ENCODE measurements at places on chromosomes 16 and 17.

DNA sequence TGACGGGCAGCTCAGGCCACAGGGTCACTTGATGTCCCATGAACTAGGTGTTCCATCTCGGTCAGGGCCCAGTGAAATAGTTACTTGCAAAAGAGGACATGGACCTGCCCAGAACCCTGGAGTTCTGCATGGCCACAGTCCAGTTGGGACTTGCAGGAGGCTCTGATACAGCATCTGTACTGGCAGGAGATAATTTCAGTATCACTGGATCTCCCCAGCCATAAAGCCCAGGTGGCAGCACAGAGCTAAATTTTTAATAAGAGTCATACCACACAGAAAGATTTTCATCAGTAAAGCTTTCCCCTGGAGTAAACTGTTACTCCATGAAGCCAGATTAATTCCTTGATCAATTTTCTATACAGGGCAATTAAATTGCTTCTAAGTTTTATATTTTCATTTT, 18.0 kb upstream of the SLC16A5 start:
- no peak for DNase-seq

DNA sequence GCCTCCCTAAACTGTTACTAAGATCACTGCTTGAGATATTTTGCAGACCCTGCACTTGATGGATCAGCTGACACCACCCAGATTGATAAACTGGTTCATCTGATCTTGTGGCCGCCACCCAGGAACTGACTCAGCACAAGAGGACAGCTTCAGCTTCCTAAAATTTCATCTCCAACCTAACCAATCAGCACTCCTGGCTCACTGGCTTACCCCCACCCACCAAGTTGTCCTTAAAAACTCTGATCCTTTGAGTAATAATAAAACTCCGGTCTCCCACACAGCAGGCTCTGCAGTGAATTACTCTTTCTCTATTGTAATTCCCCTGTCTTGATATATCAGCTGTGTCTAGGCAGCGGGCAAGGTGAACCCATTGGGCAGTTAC, 174.8 kb downstream of the UTP18 start:
- no peak for DNase-seq

- peak; percentile 92 for DNase-seq
Measured at GRCh38 chr17:75078284-75079022, 9.3 kb upstream of the SLC16A5 start.

- DNase-seq: no peak
Measured at GRCh38 chr16:68985855-68986254, 119.6 kb upstream of the HAS3 start.

- DNase-seq: no peak
Measured at GRCh38 chr16:86085795-86086194, 186.8 kb downstream of the IRF8 start.

GRCh38 chr17:8413328-8413727, 15.7 kb upstream of the RNF222 start:
- no peak for DNase-seq

DNA sequence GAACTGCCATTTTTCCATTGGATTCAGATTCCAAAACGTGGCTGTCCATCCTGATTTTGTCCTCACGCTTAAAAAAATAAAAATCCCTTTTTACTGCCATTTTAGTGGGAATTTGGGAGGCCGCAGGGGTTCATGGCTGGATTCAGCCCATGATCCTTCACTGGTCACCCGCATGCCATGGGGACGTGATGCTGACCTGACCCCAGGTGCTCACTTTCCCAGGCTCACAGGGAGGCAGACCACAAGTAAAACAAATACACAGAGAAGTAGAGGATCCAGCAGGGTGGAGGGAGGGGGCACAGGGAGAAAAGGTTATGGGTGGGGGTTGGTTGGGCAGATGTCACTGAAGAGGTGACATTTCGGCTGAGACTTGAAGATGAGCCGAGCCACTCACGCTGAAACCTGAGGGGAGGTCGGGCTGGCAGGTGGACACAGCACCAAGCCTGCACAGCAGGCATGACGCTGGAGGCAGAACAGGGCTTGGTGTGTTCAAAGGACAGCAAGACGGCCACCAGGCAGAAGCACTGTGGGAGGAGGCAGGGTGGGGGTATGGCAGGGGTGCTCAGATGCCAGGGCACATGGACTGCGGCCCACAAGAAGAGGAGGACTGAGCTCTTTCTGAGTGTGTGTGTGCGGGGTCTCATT, 10.7 kb downstream of the COX4I1 start:
- DNase-seq: no peak

DNA sequence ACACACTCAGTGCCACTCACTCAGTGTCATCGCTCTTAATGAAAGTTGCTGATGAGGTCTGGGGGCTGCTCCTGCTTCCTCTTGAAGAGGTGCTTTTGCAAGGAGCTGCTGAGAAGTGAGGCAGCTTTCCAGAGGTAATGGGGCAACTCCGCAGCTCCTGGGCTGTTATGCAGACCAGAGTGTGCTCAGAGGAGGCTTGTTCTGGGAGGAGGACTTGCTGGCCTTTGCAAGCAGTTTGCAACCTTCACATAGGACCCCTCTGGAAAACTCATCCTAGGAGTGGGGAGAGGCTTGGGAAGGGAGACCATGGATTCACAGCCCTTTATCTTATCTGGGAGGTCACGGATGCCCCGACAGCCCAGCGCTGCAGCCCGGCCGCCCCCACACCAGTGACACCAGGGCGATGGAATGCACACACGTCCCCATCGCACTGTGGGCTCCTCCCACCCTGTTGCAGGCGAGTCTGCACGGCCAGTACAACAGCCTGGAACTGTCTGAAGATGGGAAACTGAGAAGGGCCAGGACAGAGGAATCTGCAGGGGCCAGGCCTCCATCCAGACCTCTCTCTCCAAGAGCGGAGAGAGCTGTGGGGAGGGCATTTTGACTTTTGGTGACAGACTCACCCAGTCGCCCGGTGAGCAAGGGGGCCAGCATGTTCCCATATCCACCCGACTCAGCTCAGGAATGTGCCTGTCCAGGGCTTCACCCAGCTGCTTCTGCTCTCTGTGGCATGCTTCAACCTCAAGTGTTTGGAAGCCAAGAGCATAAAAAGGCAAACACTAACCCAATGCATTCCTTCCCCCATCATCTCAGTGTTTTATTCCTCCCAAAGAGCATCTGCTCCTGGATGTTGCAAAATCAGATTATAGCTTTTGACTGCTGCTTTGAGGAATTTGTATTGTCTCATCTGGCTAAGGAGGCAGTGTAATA, 78.6 kb upstream of the ZNF469 start:
- peak; percentile 94 for DNase-seq

DNA sequence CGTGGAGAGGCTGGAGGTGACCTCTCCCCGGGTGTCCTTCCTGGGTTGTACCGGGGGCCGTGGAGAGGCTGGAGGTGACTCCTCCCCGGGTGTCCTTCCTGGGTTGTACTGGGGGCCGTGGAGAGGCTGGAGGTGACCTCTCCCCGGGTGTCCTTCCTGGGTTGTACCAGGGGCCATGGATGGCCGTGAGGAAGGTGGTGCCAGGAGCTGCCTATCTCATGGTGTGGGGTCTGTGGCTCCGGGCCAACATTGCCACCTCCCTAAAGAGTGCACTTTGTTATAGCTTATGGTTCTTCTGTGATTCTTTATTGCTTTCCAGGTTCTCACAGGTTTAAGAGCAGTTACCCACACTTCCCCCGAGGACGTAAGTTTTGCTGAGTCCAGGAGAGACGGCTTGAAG, 86.3 kb upstream of the ZNF750 start:
- DNase-seq: no peak
